ENCODE measurements at places on chromosomes 2 and 18.

- DNase-seq: no peak
These were observed 17.9 kb upstream of the ID2 start for GRCh38 chr2:8663997-8664396.

- no peak for DNase-seq
These were observed 32.9 kb downstream of the CCBE1 start for GRCh38 chr18:59664329-59664728.

DNA sequence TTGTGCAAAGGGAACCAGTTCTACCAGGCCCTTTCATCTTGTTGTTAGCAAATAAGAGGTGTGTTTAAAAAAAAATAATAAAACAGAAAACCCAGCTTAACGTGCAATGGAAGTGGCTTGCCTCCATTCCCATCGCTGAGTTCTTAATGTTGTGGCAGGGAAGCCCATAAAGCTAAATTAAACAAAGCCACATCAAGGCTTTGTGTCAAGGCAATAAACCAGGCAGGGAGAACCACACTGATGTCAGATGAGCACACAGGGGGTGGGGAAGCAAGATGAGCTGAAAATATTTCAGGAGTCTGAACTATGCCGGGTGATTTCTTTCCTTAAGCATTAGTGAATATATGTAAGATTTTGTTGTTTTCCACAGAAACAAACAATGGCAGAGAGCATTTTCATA lies 73.5 kb downstream of the PHLPP1 start:
- DNase-seq: no peak

DNA sequence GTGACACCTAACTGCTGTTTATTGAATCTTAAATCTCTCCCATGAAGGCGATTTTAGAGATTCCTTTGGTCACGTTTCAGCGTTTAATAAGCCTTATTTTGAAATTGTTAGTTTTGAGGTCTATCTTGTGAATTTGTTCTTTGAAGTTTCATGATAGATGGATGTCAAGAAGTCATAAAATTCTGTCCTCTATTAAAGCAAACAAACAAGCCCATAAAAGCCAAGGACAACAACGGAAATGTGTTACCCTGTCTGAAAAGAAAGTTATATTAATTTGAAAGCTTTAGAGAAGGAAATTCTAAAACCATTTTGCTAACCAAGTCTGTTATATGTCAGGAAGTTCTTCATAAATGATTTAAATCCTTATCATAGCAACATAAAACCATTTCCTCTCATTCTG lies 7.0 kb upstream of the CAVIN2 start:
- no peak for DNase-seq

DNA sequence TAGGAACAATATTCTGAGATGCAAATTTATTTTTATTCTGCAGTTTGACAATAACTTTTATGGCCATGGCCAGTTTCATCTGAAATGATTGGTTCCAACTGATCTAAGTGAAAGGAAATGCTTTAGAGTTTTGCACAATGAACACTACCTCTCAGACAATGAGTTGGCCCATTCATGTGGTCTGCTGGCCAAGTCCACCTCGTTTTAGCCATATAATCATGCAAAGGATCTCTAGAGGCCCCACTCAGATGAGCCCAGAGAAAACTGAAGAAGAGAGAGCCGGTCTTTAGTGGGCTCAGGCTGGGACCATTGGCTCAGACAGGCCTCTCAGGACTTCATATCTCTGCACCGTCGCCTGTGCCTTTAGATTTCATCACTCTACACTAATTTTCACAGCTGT lies 254.7 kb downstream of the MREG start:
- no peak for DNase-seq

DNA sequence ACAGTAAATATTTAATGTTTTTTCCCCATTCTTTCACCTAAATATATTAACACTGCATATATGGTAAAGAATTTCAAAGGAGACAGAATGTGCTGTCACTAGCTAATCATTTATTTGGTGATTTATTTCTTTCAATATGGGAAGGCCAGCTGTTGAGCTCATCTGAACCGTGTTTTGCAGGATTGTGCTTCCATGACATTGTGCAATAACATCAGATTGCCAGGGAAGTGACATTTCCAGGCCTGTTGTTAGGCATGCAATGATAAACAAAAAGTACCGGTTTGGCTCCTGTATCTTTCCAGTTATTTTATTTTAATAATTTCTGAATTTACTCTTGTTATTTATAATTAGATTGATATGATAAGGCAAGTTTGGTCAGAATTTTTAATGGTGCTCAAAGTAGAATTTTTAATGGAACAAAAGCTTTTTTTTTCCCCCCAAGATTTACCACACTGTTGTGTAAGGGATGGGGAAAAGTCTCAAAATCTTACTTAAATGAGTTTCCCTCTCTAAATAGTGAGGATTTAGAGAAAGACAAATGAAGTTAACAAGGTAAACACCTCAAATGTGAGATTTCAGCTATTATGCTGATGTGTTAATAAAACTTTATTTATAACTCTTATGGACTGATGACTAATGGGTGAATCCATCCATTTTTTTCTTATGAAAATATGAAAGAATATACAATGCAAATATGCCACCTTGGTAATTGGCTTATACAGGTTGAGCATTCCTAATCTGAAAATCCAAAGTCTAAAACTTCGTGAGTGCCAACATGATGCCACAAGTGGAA lies 52.7 kb downstream of the MALT1 start:
- DNase-seq: no peak

GRCh38 chr18:52691841-52692240 lies 351.8 kb downstream of the DCC start:
- DNase-seq: no peak

GRCh38 chr2:196276421-196276820 lies 105.0 kb upstream of the STK17B start:
- DNase-seq: no peak

DNA sequence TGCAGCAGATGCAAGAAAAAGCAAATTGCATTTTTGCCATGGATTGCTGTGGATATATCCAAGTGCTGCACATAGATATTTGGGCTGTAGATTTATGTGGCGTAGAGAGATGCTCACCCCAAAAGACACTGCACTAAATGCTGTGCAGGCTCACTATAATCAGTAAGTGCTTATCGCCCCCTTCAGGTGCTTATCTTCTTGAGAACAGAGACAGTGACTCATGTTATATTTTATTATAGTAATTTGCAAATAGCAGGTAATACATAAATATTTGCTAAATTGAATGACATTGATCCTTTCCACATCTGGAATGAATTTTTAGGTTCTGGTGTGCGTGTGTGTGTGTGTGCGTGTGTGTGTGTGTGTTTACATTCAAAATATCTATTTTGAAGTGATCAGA lies 36.8 kb upstream of the PLEKHM3 start:
- peak; percentile 31 for DNase-seq

DNA sequence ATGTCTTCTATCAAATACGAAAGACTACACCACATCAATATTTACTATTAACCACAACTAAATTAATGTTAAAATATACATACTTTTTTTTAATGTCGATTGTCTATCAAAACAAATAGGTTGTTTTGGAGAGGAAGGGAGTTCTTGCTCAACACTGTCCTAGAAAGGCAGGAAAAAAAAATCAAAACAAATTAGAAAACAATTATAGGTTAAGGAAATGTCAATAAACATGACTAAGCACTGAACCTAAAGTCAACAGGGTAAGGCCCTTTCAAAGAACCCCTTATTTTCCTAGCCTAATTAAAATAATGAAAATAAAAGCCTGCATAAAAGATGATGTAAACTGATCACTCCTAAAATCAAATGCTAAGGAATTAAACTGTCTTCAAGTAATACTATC lies 2.8 kb downstream of the CEP76 start:
- no peak for DNase-seq

DNA sequence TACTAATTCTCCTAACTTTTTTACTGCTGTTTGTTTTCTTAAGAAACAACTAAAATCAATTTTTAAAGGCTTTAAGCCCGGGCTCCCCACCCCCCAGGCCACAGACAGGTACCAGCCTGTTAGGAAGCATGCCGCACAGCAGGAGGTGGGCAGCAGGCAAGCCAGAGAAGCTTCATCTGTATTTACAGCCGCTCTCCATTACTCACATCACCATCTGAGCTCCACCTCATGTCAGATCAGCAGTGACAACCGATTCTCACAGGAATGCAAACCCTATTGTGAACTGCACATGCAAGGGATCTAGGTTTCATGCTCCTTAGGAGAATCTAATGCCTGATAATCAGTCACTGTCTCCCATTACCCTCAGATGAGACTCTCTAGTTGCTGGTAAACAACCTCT lies 517.0 kb downstream of the NRXN1 start:
- DNase-seq: no peak

GRCh38 chr2:68458981-68459380 lies 8.1 kb downstream of the FBXO48 start:
- DNase-seq: no peak

DNA sequence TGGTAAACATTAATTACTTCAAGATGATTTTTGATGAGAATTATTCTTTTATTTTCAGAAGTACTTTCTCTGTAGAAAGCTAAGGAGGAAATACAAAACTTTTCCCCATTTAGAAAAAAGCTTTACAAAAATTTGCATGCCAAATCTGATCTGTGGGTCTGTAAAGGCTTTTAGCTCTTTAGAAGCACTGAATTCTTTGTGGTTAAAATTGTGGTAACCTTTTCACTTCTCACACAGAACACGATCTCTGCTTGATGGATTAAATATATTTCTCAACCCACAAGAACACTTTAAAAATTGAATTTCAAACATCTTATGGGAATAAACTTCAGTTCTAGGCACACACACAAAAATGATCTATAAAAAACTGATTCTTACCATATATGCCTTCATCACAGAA lies 63.7 kb downstream of the VIL1 start:
- no peak for DNase-seq

- no peak for DNase-seq
These were observed 256.6 kb downstream of the VAPA start for GRCh38 chr18:10170375-10170774.

DNA sequence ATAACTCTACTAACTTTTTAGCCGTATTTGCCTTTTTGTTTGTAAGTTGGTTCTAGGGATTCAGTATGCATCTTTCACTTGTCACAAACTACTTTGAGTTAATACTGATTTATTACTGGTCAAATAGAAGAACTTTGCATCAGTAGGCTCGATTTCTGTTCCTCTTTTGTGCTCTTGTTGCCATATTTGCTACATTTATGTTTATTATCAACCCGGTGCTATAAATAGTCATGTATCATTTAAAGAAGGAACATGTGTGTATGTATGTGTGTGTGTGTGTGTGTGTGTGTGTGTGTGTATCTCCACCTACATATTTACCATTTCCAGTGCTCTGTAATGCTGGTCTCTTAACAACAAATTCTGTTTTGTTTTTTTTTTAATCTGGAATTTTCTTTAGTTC lies 79.6 kb upstream of the B3GNT7 start:
- peak; percentile 73 for DNase-seq

DNA sequence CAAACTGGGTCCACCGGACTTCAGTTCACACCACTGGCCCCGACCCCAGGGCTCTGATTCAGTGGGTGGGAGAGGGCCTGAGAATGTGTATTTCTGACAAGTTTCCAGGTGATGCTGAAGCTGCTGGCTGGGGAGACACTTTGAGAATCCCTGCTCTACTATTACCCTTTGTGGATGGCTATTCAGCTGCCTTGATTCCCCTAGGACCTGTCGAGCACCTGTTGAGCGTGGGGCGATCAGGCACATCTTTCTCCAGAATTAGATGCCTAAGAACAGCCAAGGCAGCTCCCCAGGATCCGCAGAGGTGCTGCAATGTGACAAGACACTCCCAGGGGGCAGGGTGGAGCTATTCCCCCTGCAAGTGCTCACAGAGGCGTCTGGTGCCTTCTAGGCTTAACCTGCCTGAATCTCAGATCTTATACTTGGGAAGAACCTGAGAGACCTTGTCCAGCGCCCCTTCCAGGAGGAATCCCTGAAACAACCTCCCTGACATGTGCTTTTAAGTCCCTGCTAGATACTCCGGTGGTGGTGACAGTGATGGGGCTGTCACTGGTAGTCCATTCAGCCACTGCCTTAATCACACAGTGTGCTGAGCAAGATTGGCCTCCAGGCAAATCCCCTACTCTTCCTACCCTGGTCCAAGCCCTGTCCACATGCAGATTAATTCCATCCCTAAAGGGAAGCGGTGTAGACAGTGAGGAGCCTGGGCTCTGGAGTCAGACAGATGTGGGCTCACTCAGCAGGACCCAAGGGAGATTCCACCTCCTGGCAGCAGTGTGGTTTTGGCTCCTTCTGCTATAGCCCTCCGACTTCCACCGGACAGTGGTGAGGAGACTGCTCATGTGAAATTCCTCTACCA lies 43.4 kb upstream of the OTOF start:
- DNase-seq: peak; percentile 13

DNA sequence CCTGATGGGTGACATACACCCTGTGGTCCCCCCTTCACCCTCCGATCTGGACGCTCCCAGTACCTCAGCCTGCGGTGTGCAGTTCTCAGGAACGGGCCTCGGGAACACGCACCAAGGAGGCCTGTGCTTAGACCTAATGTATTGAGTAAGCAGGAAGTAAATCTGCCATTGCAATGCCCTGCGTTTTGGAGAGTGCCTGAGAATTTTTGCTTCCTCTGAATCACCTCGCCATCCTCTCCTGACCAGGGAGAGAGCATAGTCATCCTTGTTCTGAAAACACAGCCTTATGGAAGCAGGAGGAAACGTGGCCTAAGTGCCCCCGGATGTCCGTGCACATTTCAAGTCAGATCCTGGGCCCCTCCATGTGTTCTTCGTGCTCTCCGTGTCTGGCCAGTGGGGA lies 272.2 kb downstream of the NDUFA10 start:
- DNase-seq: peak; percentile 50

DNA sequence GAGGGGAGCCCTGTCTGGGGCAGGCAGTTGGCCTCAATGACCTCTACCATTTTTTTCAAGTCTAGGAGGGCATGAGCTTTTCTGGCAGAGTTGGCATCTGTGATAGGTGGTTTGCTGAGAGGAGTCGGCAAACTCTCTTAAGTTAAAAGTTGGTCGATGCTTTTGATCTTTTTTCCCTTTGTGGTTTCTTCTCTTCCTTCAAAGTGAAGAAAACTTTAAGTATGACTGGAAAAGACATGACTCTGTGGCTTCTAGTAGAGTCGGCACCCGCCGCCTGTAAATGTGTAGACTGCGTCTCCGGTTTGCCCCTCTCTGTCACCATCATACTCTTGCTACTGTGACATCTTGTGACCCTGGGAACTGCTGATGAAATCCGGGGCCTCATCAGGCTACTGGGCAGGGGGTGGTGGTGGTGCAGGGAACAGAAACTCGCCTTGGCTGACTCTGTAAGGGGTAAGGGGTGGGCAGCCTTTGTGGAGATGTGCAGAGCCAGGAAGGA lies 21.1 kb downstream of the INPP5D start:
- DNase-seq: peak; percentile 54

Data from inflammatory macrophage (primary cell).